Upper lobe of left lung (tissue), 6 donors: ENCODE measurements at places on chromosomes 2 and 18. TPM values are rescaled to one million over a fixed set of nuclear protein-coding genes. Genes with fewer than 3 reads are reported as not detected.
A peak's percentile ranks its signal among the peaks of the same experiment; 100 is the strongest.

ACMSD gene
- total RNA-seq: not detected

HNMT gene
- total RNA-seq: 46.5 TPM

CRYGC gene
- not detected for total RNA-seq

PRKD3 gene
- total RNA-seq: 46.1 TPM

DNA sequence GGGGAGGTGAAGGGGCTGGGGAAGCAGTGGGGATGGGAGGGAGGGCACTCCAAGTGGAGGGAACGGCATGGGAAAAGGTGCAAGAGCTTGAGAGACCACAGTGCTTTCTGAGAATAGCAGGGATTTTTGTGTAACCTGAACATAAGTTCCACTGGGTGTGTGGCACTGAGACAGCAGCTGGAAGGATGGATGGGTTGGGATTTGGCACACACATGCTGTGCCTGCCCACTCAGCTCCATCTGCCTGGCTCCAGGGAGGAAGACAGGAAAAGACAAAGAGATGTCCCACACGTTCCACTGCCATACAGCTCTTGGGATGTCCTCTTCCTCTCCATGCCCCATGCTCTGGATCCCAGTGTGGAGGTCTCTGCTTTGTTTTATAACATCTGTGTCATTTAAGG is 114.1 kb upstream of the TEX51 start:
- DNase-seq: no peak

- peak; percentile 85 for DNase-seq
These were observed 419 bp downstream of the EPHA4 start for GRCh38 chr2:221571551-221572218.

DNA sequence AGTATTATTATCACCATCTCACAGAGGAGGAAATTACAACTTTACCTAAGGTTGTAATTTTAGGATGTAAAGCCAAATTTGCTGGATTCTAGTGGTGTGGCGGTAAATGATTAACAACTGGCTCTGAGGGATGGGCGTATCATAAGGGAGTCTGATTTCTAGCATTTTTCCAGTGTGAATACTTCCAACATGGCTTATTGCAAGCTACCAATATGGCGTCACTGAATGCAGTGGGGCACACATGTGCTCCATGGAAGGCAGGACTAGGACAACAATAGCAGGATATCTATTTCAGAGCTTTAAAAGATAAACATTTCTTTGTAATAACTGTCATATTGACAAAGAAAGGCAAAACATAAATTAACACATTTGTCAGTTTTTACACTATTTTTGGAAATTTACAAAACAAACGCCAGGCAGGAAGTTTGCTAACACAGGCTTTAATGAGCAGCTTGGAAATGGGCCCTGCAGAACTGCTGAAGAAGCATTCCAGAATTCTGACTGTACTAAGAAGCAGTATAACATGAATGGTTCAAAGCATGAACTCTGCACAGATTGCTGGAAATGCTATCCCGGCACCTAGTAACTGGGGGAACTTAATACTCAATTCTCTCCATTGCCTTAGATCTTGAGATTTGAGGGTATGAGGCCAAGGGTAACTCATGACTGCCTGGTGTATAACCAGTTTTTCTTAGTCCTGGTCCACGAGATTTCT is 439.3 kb upstream of the MAP2 start:
- DNase-seq: no peak

GRCh38 chr18:55243857-55244256 is 284.6 kb upstream of the CCDC68 start:
- DNase-seq: no peak

DNA sequence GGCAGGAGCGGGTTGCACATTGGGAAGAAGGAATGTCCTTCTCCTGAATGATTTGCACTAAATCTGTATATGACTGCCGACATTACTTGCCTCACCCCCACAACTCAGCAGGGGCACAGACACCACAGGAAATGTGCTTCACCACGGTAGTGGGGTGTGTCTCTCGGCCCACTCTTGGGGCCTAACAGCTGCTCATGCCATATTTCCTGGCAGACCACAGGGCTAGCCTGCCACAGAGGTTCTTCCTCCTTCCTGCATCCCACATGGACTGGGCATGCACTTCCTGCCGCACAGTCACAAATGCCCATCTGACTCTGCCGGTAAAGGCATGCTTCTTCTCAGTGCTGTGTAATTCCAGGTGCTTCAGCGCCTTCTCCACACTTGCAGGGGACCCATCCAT is 10.3 kb upstream of the PAPOLG start:
- no peak for DNase-seq

GRCh38 chr2:186820303-186820702 is 28.7 kb downstream of the ZSWIM2 start:
- DNase-seq: no peak
